ENCODE measurements at places on chromosomes 3 and 15. TPM values are rescaled to one million over a fixed set of nuclear protein-coding genes. Genes with fewer than 3 reads are reported as not detected.

DNA sequence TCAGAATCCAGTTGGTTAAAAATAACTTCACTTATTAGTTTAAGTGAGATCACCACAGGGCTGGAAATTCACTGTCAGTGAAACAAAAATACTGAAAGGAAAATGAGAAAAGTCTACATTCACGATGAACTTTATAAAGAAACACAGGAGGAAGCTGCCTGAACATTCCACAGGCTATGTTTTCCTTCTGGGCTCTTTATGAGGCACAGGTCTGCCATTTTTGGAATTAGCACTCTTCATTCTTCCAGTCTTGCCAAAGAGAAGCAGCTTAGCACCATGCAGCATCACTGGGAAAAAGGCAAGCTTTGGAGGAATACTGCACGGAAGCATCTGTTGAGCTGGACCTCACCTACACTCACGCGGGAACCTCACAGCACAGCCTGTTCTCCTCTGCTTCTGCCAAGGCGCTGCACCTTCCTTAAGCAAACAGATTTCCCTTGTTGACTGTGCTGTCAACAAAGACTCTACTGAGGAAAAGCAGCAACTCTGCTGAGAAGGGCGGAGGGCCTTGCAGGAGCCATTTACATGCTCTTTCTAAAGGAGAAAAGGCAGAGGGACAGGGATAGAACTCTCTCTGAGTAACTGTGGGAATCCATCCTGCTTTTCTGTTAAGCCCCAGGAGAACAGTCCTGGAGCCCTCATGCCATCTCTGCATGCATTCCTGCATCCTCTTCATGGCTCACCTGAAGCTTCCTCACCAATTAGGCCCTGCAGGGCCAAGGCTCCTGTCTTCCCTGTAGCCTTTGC lies 15.7 kb downstream of the SUSD5 start:
- no peak for DNase-seq

DNA sequence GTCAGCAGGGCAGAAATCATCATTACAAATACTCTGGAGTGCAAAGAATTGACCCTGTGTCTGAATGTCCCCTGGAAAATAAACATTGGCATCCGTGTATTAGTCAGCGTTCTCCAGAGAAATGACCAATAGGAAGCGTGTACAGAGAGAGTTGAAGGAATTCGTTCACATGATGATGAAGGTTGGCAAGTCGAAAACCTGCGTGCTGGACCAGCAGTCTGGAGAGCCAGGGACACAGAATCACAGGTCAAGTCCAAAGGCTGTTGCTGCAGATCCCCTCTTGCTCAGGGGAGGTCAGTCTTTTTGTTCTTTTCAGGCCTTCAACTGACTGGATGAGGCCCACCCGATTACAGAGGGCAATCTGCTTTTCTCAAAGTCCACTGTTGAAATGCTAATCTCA lies 16.6 kb downstream of the GP9 start:
- DNase-seq: no peak

GRCh38 chr3:136135039-136135802 lies 60.9 kb downstream of the MSL2 start:
- DNase-seq: no peak

DNA sequence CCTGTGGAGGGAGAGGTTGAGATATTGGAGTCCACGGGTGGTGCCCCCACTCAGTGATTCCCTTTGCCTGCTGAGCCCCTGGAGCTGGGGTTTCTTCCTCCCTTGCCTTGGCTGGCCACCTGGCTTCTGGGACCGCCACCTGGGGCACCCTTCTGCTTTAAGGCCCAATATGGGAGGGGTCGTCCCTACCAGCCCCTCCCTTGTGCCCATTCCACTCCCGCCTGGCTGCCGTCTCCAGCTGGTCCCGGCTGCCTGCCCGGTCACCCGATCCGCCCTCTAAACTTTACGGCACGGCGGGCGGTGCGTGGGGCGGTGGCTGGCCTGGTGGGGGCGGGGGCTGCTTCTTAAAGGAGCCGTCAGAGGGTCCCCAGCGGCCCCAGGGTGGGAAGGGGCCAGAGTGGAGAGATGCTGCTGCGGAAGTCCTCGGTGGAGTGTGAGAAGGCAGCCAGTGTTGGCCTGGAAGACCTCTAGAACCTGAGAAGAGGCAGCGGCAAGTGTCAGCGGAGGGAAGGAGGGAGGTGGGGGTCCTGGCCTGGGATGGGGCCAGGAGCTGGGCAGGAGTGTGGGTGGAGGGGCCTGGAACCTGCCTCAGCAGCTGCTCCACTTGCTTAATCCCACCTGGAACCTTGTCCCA lies 1.6 kb upstream of the SEMA3B start:
- peak; percentile 84 for DNase-seq

The MEGF11 gene
- not detected for total RNA-seq

The LMCD1 gene
- 16.0 TPM for total RNA-seq

The CPEB1 gene
- total RNA-seq: 4.2 TPM

All from Peyer's patch (tissue), 4 donors.